ENCODE measurements at places on chromosomes 4 and X.

DNA sequence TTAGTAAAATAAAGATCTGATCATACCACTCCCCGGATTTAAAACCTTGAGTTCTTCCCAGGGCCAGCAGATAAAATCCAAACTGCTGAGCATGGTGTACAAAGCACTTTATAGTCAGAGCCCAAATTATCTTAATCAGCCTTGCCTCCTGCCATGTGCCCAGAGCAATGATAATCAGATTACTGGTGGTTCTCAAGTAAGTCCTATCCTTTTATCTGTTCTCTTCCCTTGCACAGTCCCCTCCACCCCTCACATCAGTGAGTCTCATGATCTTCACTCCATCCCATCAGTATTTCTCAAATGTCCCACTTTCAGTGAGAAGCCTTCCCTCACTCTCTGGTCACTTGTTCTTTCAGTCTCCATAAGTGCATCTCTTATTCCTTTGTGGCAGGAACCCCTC, 22.7 kb downstream of the INTS6L start:
- no peak for DNase-seq

DNA sequence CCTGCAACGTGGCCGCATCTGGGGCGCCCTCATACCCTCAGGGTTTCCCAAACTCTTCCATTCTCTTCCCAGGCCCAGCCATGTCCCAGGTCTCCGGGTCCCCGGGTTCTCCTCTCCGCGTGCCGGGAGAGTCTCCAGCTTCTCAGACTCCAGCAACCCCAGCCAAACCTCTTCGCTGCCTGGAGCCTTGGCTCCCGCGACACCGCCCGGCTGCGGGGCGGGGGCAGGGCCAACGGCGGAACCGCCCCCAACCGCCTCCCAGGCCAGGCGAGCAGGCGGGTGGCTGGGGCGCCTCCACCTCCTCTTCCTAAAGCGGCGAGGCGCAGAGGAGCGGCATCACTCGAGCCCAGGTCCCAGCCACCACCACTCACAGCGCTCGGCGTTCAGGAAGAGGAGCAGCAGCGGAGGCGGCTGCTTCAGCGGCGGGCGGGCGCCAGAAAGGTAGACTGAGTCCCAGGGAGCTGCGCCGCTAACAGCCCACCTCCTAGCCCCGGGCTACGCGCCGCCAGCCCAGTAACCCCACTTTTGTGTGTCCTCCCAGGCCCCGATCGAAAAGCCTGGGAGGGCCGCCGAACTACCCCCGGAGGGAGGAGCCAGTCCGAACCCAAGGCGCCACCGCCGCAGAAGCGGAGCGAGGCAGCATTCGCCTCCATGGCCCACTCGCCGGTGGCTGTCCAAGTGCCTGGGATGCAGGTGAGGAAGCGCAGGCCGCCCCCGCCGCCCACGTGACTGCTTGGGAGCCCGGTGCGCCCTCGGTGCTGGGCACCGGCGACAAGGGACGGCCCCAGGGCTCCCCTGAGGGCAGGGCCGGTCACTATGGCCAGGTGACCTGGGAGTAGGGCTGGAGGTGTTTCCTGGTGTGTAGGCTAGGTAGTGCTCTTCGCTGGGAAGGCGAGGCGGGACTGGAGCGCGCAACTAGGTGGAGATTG, at the start of gene STK26:
STK26 (plus strand) TSS at position 336 of the 929 bp plus-strand sequence; CDS start at position 652, 316 bp downstream.
- DNase-seq: peak; percentile 45

- DNase-seq: no peak
Observed at GRCh38 chrX:18160369-18160768, 60.3 kb downstream of the BEND2 start.

DNA sequence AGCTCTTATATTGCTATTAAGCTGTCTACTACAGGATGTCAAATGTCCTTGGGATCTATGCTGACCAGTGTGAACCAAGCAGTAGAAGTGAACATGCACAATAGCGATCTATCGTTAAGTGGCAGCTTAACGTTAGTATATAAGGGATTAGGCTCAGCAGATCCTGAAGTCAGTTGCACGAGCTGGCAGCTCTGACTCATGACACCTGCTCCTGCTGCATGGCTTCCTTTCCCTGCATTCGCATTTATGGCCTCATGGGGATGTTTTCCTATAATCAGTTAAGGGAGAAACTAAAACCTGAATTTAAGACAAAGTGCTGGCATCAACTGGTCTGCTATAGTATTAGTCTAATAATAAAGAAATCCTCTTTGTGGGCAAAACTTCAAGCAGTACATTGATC, 12.7 kb upstream of the MCUB start:
- DNase-seq: no peak

DNA sequence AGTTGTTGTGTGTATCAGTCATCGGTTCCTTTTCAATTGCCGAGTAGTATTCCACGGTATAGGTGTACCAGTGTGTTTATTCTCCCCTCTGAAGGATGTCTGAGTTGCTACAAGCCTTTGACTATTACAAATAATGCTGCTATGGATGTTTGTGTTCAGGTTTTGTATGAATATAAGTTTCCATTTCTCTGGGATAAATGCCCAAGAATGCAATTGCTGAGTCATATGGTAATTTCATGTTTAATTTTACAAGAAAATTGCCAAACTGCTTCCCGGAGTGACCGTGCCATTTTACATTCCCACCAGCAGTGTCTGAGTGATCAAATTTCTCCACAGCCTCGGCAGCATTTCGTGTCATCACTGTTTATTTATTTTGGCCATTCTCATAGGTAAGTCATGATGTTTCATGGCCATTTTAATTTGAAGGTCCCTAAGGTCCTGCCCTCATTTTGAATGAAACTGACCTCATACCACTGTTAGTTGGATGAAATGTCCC, 73.9 kb downstream of the IRF2 start:
- DNase-seq: no peak

All from stimulated activated CD4-positive, alpha-beta T cell treated with anti-CD3 and anti-CD28 coated beads, TNF-alpha, amount 100 ng/mL, for 24 hours (primary cell).